ENCODE measurements at places on chromosomes 5 and 9.

DNA sequence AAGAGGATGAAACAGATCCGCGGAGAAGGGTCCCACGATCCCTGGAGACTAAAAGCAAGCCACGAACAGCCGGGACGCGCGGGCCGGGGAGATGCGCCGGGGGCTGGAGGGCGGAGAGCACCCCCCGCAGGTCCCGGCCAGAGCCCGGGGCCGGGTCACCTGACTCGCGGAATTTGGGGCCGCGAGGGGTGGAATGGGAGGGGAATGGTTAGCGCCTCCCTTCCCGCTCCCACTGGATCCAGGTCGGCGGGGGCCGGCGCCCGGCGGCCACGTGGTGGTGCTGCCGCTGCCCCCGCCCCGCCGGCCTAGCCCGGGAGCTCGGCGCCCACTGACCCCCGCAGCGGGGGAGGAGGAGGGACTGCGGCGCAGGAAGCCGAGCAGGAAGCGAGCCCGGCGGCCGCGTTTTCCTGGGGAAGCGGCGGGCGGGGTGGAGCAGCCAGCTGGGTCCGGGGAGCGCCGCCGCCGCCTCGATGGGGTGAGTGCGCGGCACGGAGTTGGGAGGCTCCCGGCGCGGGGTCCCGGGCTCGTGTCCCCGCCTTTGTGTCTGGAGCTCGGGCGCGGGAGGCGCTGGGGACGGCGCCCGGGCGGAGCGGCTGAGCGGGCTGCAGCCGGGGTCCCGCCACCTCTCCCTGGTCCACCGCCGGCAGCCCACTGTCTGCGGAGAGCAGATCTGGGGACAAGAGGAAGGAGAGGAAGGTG is at the start of gene RAI14:
TSS of gene RAI14 (plus strand) at position 328 of the 699 bp plus-strand sequence. CDS start 30,592 bp downstream, outside the sequence.
- DNase-seq, result no peak

DNA sequence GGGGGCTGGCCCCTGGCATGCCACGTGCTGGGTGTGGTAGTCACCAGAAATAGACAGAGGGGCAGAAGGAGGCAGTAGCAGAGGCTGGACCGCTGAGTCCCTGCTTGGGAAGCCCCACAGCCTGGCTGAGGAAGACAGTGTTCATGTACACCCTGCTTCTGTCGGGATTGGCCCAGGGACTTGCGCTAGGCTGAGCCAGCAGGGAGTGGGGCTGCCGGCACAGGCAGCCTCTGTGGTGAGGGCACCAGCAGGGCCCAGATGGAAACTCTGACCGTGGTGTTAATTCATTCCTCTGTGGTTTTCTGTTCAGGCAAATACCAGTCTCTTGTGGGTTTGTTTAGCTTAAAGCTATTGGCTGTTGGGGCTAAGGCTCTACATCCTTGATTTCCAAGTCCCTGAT is 108.6 kb upstream of the RAD23B start:
- DNase-seq, result no peak

DNA sequence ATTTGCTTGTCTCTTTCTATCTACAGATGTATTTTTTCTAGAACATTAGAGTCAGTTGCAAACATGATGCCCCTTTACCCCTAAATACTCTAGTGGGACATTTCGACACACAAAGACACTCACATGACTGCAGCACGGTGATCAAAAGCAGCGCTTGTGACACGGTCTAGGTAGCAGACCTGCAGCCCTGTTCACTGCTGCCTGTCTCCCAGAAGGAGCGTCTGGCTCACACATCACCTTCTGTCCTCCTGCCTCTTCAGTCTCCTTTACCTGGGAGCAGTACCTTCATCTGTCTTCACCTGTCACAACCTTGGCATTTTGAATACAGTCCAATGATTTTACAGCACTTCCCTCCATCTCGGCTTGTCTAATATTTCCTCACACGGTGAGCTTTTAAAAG is 51.9 kb upstream of the SH3PXD2B start:
- no peak for DNase-seq

GRCh38 chr9:118482306-118482705 is 778.1 kb downstream of the TLR4 start:
- DNase-seq, result no peak

DNA sequence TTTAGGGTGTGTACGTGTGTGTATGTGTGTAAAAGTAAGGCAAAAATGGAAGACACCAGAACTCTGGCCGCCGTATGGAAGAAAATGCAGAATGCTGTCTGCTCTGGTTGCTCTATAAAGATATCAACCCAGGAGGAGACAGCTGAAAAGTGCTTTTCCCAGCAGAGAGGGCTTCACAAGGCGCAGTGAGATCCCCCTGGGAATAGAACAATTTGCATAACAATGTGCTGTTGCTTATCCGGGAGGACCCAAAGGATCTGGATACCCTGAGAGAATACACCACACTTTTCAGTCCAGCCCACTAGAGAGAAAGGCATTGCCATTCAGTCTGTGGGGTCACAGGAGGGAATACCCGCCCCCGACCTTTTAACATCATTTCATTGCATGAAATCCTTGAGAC is 230.6 kb downstream of the EBF1 start:
- DNase-seq, result no peak

DNA sequence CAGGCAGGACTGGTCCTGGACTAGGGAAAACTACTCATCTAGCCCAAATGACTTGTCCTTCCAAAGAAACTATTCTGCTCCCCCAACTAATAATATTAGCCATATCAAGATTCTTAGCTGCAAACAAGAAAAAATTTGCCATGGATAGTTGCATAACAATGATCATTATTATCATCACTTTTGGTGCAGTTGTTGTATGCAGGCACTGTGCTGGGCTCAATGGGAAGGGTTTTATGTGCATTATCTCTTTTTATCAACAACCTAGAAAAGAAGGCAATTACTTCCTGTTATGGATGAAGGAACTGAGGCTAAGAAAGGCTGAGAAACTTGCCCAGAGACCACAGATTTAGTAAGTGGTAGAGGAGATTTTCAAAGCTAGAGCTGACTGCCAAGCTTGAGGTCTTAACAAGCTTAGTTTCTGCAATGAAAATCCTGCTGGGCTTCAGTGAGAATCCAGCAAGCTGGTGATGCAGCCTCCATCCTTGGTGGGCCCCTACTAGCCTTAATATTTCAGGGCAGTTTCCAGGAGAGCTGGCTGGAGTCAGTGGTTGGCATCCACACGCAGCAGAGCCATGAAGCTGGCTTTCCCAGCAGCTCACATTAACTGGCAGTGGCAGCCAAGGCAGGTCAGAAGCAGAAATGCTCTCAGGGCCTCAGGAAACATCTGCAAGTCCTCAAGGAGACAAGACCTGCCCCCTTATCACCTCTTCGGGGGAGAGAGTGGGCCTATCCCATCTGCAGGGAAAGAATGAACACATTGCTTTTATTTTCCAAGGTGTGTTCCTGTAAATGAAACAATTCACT is 20.5 kb upstream of the MEGF9 start:
- no peak for DNase-seq

Measured in effector CD8-positive, alpha-beta T cell (primary cell).